ENCODE measurements at places on chromosomes 7 and 10.

DNA sequence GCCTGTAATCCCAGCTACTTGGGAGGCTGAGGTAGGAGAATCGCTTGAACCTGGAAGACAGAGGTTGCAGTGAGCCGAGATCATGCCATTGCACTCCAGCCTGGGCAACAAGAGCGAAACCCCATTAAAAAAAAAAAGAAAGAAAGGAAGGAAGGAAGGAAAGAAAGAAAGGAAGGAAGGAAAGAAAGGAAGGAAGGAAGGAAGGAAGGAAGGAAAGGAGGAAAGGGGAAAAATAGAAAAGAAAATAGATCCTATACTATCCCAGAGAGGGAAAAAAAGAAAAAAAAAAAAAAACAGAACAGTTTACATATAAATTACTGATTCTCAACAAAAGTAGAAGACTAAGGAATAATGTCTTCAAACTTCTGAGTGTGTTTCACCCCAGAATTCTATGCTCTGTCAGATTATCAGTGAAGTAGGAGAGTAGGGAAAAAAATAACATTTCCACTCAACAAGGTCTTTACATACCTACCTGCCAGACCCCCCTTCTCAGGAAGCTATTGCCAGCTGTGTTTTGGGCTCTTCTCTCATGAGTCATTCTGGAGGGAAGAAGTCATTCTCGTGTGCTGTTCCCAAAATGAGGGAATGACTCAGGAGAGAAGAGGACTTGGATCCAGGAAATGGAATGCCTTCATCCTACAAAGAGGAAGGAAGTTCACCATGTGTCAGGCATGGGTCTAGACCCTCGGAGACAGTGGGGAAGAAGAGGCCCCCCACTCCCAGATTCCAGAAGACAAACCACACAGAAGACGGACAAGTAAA lies 20.9 kb downstream of the RGS10 start:
- no peak for DNase-seq

- peak; percentile 83 for DNase-seq
Measured at GRCh38 chr10:128011059-128011979, 104.4 kb downstream of the PTPRE start.

DNA sequence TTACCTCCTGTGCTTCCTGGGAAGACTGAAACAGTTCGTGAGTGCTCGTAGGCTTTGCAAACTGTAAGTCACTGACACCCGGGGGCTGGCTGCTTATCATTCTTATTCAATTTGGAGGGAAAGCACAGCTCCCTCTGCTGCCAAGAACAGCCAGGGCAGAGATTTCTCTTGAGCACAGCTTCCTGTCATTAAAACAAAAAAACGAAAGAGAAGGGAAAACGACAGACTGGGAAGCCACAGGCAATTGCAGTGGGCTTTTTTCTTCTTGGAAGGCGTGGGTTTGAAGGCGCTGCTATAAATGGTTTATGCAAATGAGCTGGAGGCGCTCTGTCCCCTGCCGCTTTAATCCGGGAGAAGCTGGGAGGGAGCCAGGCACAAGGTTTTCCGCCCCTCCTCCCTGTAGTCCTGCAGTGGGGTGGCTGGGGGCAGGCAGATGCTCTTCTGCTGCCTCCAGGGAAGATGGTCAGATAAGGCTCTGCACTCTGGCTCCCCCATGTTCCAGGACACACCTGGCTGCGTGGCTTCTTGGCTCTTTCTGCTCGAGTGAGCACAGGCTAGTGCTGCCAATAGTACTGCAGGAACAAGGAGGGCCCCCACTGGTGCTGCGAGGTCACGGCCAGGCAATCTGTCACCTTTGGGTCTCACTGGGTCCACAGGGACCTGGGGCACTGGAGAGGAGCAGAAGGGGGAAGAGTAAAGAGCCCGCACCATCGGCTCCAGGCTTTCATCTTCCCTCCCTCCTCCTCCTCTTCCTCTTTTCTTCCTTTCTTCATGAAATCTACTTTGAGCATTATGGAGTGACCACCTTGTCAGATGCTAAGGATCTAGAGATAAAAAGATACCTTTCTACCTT lies 49.5 kb downstream of the NEURL1 start:
- peak; percentile 71 for DNase-seq

DNA sequence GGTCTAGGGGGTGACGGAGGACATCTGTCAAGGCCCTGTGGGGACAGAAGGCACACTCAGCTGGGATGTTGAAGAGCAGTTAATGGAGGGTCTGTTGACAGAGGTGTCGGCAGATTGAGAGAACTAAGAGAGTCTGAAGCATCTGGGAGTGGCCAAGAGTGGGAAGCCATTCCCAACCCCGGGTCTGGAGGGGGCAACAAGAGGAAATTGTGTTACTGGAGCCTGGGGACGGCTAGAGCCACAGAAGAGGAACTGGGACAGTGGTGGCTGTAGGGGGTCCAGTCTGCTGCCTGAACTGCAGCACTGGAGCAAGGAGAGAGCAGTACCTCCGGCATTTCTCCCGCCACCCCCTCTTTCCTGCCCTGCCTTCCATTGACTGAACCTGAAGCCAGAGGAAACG lies 136.6 kb downstream of the CHN2 start:
- DNase-seq: no peak

GRCh38 chr7:37690206-37690605 lies 6.6 kb downstream of the GPR141 start:
- DNase-seq: no peak

GRCh38 chr10:132385721-132386418 lies 11.1 kb upstream of the PWWP2B start:
- DNase-seq: no peak

- DNase-seq: peak; percentile 53
Measured at GRCh38 chr10:128268015-128268722, 141.9 kb upstream of the MKI67 start.

- no peak for DNase-seq
Measured at GRCh38 chr7:152661479-152661878, 14.5 kb downstream of the XRCC2 start.
